Activated CD8-positive, alpha-beta memory T cell treated with anti-CD3 and anti-CD28 coated beads for 4 hours (primary cell): ENCODE measurements at places on chromosomes 4 and X.

DNA sequence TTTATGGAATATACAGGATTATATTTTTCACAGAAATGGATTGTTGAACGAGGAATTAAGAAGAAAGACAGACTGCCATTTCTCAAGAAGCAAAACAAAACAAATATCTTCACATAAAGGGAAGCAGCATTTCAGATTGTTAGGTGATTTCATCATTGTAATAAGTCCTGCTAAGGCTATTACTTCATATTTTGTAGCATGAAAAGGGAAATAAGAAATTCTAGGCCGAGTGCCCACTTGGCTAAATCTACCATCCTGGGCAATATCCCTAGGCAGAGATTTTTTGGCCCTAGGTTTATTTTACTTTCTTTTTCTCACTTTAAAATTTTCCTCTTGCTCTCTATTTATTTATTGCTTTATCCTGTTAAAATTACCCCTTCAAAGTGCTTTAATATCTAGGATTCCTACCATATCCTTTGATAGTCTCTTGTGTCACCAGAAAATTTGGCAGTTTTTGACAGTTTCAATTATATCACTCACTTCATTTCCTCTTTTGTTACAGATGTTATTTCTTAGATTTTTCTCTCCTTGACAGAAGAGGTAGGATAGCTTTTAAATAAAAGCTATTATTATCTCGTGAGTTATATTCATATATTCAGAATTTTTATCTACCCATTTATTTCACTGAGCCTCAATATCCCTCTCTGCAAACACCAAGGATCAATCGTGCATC lies 142.3 kb downstream of the PDGFC start:
- DNase-seq = no peak

DNA sequence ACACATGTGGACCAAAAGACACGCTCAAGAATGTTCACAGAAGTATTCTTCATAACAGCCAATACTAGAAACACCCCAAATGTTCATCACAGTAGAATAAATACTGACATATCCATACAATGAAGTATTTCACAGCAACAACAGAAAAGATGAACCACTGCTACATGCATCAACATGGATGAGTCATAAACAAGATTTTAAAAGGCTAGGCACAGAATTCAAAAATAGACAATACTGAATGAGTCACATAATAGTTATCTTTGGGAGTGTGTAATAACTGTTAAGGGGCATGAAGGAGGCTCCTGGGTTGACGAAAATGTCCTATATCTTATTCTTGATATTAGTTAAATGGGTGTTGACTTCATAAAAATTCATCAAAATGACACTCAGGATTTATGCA lies 43.5 kb downstream of the CLOCK start:
- no peak for DNase-seq

- DNase-seq = no peak
These were observed 24.8 kb downstream of the SLC2A9 start for GRCh38 chr4:9996319-9997110.

- DNase-seq = no peak
These were observed 33.4 kb downstream of the SLC2A9 start for GRCh38 chr4:9987749-9988362.

GRCh38 chr4:78776729-78777575 lies 802 bp downstream of the BMP2K start:
- peak; percentile 25 for DNase-seq

GRCh38 chrX:111649638-111650037 lies 31.3 kb upstream of the ALG13 start:
- DNase-seq = no peak

- DNase-seq = no peak
These were observed 74.4 kb upstream of the RBMX start for GRCh38 chrX:136954930-136955329.

GRCh38 chr4:117164338-117164737 lies 79.0 kb upstream of the TRAM1L1 start:
- DNase-seq = no peak

DNA sequence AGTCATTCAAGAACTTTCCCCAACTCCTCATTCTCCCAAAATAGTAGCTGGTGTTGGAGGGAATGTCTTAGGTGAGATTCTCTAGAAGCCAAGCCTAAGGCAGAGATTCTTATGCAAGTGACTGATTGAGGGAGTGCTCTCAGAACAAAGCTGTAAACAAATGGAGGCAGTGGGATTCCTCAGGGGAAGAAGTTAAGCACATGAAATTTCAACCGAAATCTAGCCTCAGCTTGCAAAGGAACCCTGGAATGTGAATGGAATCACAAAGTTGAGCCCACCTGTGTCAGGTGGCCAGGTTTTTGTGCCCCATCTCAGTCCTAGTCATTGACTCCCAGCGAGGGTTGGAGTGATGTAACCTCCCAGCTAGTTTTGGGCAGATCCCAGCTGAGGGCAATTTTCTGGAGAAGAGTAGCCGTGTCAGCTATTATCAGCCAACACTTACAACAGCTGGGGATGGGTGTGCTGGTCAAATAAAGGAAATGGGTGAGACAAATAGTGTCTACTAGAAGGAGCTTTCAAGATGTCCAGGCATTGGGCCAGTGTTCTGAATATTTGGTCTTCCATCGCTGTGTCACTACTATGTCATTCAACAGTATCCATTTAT lies 29.7 kb upstream of the FGF2 start:
- DNase-seq = no peak

DNA sequence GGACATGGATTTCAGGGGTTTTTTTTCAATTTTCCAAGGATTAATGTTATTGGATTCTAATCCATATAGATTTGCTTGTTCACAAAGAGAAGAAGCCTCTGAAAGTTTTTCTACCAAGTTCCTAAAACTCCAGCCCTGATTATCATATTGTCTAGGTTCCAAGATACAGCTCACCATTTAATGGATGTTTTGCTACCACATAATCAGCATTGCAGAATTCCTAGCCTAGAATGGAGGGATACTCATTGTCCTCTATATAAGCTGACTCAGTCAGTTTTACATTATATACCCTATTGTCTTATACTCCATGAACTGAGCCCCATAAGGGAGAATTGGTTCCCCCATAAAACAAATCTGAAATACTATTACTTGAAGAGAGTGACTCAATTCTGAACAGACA lies 664.7 kb upstream of the FAM241A start:
- DNase-seq = no peak

DNA sequence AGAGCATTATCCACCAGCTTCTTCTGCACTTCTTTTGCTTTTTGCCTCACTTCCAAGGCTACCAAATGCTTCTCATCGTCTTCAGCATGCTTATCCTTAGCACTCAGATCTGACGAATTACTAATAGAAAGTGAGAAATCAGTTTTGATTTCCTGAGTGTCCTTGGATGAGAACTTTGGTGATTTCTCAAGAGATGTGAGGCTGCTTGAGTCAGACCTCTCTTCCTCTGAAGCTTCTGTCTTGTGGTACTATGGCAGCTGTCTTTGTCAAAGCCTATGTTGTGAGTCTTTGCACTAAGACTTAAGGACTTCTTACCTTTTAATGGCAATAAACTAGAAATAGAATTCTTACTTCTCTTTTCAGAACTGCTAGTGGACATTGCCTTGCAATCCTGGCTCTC lies 169.9 kb downstream of the CPE start:
- DNase-seq = no peak

- no peak for DNase-seq
These were observed 2.5 kb downstream of the ZFP92 start for GRCh38 chrX:153413731-153414130.

- no peak for DNase-seq
These were observed 82.1 kb downstream of the PPP1R2C start for GRCh38 chrX:42695800-42696358.

GRCh38 chrX:29824176-29824906 lies 391.0 kb upstream of the MAGEB2 start:
- DNase-seq = no peak

- no peak for DNase-seq
These were observed 132.2 kb downstream of the VEGFC start for GRCh38 chr4:176660561-176660960.

DNA sequence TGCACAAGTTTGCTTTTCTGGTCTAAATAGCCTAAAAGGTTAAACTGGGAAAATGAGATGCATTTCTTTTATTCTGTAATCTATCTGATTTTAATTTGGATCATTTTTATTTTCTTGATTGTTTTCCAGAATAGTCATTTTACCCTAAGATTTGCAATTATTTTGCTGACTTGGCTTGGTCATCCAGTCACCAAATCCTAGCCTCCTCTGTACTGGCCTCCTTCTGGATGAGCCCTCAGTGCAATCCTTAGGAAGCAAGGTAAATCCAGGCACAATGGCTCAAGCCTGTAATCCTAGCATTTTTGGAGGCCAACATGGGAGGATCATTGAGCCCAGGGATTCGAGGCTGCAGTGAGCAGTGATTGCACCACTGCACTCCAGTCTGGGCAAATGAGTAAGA lies 9.2 kb downstream of the EREG start:
- no peak for DNase-seq

DNA sequence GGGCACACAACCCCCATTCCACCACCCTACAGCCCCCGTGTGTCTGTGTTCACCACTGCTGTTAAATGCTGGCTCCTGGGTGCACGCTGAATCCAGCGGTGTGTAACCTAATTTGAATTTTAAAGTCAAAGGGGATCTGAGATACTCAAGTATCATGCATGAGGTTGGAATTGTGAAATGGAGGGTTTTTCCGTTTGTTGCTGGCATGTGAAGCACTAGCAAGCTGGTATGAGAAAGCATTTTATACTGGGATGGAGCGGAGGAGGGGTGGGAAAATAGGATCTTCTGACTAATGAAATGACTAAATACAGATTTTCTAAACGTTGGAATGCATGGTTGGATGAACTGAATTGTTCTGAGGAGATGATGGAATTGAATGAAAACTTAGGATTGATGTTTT lies 36.9 kb upstream of the FAT1 start:
- no peak for DNase-seq

DNA sequence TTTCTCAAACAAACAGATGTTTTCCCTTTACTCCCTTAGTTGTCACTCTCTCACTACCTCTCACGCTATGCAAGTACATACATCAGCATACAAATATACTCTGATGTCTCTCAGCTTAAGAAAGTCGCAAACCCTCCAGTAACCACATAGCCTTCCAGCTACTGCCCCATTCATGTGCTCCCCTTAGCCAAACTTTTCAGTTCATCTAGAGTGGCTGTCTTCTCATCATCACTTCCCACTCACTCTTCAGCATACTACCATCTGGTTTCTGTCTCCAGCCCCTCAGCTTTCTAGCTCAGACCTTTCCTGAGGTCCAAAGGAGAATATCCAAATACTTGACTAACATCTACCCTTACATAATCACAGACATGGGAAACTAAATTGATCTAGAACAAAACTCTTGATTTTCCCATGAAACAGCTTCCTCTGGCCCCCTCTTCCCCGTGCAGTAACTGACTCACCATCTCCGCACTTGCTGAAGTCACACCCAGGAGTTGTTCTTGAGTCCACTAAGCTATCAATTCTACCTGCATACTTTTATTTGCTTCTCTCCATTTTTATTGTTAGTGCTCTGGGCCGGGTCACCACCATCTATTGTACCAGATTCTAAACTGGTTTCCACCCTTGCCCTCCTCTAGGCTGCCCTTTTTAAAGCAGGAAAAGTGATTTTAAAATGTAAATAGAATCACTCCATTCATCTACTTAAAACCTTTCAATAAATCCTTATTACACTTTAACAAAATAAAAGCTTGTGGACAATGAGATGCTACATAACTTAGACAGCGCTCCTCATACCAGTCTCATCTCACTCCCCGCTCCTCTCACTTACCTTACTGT lies 57.2 kb downstream of the CASP6 start:
- no peak for DNase-seq

GRCh38 chr4:7938609-7939376 lies 868 bp downstream of the AFAP1 start:
- DNase-seq = no peak

GRCh38 chrX:87397103-87397886 lies 120.3 kb upstream of the KLHL4 start:
- DNase-seq = no peak

DNA sequence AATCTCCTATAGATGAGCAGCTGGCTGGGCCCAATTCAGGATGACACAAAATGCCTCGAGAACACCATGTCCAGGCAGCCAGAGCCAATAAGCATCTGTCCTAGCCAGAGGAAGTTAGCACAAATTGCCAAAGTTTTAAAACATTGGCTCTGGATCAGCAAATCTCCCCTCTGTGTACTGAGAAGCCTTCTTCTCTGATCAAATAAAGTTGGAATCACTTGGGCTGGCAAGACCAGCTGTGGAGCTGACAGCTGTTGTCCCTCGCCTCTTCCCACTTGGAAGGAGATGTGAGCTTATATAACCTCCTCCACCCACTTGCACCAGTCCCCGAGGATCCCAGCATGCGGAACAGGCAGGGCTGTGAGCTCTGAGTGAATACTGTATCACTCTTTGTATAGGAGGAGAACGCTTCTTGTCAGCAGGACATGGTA lies 183.9 kb downstream of the OPHN1 start:
- DNase-seq = no peak

GRCh38 chrX:125378770-125379169 lies 59.1 kb downstream of the TEX13C start:
- no peak for DNase-seq

GRCh38 chrX:46408553-46409407 lies 136.4 kb downstream of the ZNF674 start:
- DNase-seq = peak; percentile 36

- DNase-seq = no peak
These were observed 405.4 kb upstream of the TECRL start for GRCh38 chr4:64814616-64815015.

GRCh38 chr4:125359960-125360634 lies 45.3 kb downstream of the FAT4 start:
- no peak for DNase-seq

GRCh38 chr4:184980261-184980660 lies 38.0 kb upstream of the HELT start:
- DNase-seq = no peak

DNA sequence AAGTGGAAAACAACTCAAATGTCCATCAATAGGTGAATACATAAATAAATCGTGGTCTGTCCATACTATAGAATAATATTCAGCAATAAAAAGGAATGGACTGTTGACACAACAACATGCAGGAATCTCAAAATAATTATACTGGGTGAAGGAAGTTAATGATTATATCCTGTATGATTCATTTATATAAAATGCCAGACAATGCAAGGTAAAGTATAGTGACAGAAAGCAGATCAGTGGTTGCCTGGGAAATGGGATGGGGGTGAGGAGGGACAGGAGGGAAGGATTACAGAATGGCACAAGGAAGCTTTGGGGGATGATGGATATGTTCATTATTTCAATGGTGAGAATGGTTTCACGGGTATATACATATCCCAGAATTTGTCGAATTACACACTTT lies 12.3 kb downstream of the PYURF start:
- no peak for DNase-seq

DNA sequence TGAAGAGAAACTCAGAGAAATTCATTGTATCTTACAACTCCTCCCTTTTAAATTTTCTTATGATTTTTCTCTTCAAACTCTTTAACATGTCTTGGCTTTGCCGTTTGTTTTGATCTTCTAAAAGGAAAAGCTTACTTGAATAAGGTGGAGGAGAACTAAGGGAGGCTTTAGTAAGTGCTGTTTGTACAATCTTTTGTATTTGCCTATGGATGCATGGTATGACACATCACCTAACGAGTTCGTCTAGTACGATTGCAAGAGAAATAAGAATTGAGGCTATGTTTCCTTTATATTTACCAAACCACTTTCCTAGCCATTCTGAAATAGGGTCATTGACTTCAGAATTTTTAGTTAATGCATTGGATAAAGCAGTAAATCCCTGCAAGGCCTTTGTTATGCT lies 8.4 kb upstream of the BST1 start:
- DNase-seq = no peak
